ENCODE measurements at places on chromosomes 5 and 9. TPM values are rescaled to one million over a fixed set of nuclear protein-coding genes. Genes with fewer than 3 reads are reported as not detected.

CLPTM1L gene
- 107 TPM for total RNA-seq

PCDHB2 gene
- not detected for total RNA-seq

EIF4E1B gene
- total RNA-seq: not detected

ADAMTSL2 gene
- total RNA-seq: not detected

BASP1 gene
- 0.75 TPM for total RNA-seq

DMRT3 gene
- total RNA-seq: not detected

SOHLH1 gene
- total RNA-seq: not detected

SH3RF2 gene
- total RNA-seq: not detected

BAAT gene
- not detected for total RNA-seq

HINT2 gene
- total RNA-seq: 73.5 TPM

APC gene
- total RNA-seq: 22.9 TPM

ZFP2 gene
- total RNA-seq: 0.19 TPM

INSYN2B gene
- not detected for total RNA-seq

STK32A gene
- total RNA-seq: not detected

SMIM3 gene
- 22.1 TPM for total RNA-seq

MARCOL gene
- not detected for total RNA-seq

ADAMTS13 gene
- total RNA-seq: 2.6 TPM

GRIN1 gene
- total RNA-seq: not detected

LHX3 gene
- total RNA-seq: not detected

HSD17B4 gene
- 62.0 TPM for total RNA-seq

OR1J2 gene
- total RNA-seq: not detected

PTAR1 gene
- total RNA-seq: 47.5 TPM

SLC45A2 gene
- total RNA-seq: 0.21 TPM

LRRC19 gene
- total RNA-seq: not detected

AGXT2 gene
- not detected for total RNA-seq

SLC35D2 gene
- 6.7 TPM for total RNA-seq

XRCC4 gene
- total RNA-seq: 11.9 TPM

LCN2 gene
- not detected for total RNA-seq

SWI5 gene
- total RNA-seq: 12.1 TPM
